ENCODE measurements at places on chromosomes 12 and 14.

DNA sequence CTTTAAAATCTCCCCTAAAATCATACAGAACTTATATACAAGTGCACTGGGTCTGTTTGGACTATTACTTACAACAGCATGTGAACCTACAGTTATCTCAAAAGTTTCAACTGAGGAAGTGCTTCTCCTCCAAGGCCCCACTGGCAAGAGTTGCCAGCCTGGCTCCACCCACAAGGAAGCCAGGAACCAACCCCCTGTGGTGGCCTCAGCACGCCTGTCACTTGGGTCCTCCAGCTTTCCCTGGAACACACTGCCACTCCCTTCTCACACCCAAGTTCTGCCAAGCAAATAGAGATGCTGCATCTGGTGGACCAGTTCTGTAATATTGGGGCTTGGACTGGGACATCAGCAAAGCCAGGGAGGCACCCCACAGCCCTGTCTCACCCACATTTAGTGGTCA is 115.4 kb downstream of the GCH1 start:
- no peaks in the 10 kb centered on the region for H3K27me3 ChIP-seq
- H3K4me1 ChIP-seq: no peaks in the 10 kb centered on the region
- DNase-seq: no peak

DNA sequence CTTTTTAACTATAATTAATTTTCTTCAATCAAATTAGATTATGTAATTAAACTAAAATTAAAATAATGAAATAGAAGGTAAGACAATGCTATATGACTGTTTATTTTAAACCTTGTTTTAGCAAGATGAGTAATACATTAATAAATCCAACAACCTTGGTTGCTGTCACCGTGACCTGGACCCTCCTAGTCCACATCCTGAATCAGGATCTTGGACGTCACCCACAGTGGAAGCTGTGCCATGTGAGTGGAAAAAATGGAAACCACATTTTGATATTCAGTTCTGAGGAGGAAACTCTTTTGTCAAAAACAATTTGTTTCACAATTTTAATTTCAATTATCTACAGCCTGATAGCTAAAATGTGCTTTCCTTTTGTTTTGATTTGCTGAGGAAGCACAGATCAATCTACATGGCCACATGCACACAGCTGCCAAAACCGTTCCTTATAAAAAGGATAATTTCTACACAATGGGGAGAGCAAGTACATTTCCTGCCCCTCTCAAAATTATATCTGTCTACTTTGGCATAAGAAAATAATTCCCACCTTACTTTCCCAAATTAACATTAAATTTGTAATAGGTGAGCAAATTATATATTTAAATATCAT is 255.5 kb downstream of the RASSF9 start:
- DNase-seq: no peak
- H3K27ac ChIP-seq: no peak overlapping the region
- H3K4me3 ChIP-seq: no peak overlapping the region
- no peaks in the 10 kb centered on the region for H3K36me3 ChIP-seq
- H3K27me3 ChIP-seq: no peaks in the 10 kb centered on the region

GRCh38 chr12:50211392-50212070 is 44.4 kb upstream of the CERS5 start:
- no peak for DNase-seq
- peaks cover 22% of the 10 kb centered on the region for H3K4me1 ChIP-seq
- no peaks in the 10 kb centered on the region for H3K27me3 ChIP-seq
- H3K4me3 ChIP-seq: no peak overlapping the region
- no peaks in the 10 kb centered on the region for H3K36me3 ChIP-seq
- H3K27ac ChIP-seq: peak overlapping the region; percentile 52

GRCh38 chr14:101889898-101890297 is 74.5 kb upstream of the DYNC1H1 start:
- no peaks in the 10 kb centered on the region for H3K4me1 ChIP-seq
- H3K27me3 ChIP-seq: no peaks in the 10 kb centered on the region
- no peak overlapping the region for H3K4me3 ChIP-seq

GRCh38 chr12:90987101-90987500 is 17.7 kb downstream of the EPYC start:
- no peak overlapping the region for H3K4me3 ChIP-seq
- DNase-seq: no peak
- H3K27me3 ChIP-seq: no peaks in the 10 kb centered on the region
- H3K4me1 ChIP-seq: no peaks in the 10 kb centered on the region
- no peaks in the 10 kb centered on the region for H3K36me3 ChIP-seq

DNA sequence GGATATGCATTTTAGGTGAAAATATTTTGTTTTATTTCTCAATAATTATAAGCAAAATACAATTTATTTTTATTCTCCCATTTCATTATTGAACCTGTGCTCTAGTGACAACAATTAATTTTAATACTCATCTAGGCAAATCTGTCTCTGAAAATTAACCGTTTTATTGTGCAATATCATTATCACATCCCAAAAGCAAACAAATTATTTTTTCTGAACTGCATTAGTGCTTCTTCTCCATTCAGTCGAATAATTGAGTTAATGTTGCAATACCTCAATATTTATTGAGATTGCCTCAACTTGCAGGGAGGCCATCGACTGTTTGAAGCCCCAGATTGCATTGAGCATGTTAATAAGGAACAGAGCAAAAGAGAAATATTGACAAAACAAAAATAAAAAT is 303.2 kb upstream of the LRFN5 start:
- no peak overlapping the region for H3K27ac ChIP-seq
- H3K36me3 ChIP-seq: no peaks in the 10 kb centered on the region
- no peak overlapping the region for H3K4me3 ChIP-seq
- H3K27me3 ChIP-seq: no peaks in the 10 kb centered on the region

DNA sequence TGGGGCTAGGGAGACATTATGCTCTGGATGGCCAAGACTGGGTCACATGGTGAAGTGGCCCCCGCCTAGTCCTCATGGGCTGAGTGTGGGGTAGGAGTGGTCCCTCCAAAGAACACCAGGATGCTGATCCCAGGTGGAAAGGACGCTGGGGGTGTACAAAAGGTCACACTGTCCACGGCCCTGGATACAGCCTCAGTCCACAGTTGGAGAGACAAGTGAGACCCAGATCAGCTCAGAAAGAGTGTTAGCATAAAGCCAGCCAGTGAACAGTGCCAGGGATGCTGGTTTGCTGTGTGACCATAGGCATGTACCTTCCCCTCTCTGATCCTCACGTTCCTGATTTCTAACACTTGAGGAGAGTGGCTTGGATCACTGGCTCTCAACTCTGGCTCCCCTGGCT is 13.4 kb upstream of the OAS2 start:
- H3K27me3 ChIP-seq: no peaks in the 10 kb centered on the region
- DNase-seq: no peak
- H3K27ac ChIP-seq: no peak overlapping the region

- DNase-seq: no peak
- H3K4me3 ChIP-seq: no peak overlapping the region
- H3K4me1 ChIP-seq: no peaks in the 10 kb centered on the region
- H3K36me3 ChIP-seq: no peaks in the 10 kb centered on the region
- H3K27ac ChIP-seq: no peak overlapping the region
Observed at GRCh38 chr12:83323866-83324265, 637.2 kb downstream of the TMTC2 start.
